Colonic mucosa (tissue), 4 donors: ENCODE measurements at places on chromosomes 6 and 20. TPM values are rescaled to one million over a fixed set of nuclear protein-coding genes. Genes with fewer than 3 reads are reported as not detected.
A peak's percentile ranks its signal among the peaks of the same experiment; 100 is the strongest.

GRCh38 chr20:6115221-6115895, 7.5 kb downstream of the FERMT1 start:
- H3K27ac ChIP-seq: no peak overlapping the region
- H3K4me1 ChIP-seq: no peaks in the 10 kb centered on the region
- H3K27me3 ChIP-seq: no peaks in the 10 kb centered on the region

GRCh38 chr20:53926428-53927028, 143.9 kb downstream of the BCAS1 start:
- peak; percentile 40 for DNase-seq
- H3K27ac ChIP-seq: peak overlapping the region; percentile 28
- no peaks in the 10 kb centered on the region for H3K36me3 ChIP-seq
- H3K4me3 ChIP-seq: no peak overlapping the region
- H3K4me1 ChIP-seq: no peaks in the 10 kb centered on the region
- H3K27me3 ChIP-seq: no peaks in the 10 kb centered on the region

DNA sequence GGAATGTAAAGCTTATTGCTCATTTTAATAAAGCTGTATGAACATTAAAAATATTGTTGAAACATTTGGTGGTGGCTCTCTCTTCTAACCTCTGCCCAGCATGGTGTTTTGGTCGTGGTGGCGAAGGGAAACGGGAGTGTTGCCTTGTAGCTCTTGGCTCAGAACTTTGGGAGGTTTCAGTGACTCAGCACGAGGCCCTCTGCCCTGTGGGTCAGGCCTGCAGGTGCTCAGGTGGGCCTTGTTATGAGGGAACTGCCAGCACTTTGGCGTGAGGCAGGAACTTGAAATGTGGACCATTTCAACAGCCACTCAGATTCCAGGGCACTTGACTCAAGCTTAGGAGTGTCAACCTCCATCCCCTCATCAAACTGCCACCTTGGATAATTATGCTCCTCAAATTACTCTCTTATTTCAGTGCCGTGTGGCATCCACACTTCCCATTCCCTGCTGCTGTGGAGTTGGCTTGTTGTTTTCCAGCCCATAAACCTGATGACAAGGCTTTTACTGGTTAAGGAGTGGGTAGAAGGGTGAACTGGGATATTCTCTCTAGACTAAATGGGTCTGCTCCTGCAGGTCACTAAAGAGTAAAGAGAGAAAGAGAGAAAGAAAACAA, 36.3 kb downstream of the PRDM1 start:
- no peak for DNase-seq
- no peaks in the 10 kb centered on the region for H3K36me3 ChIP-seq
- H3K4me3 ChIP-seq: no peak overlapping the region
- no peaks in the 10 kb centered on the region for H3K4me1 ChIP-seq
- no peaks in the 10 kb centered on the region for H3K27me3 ChIP-seq

GRCh38 chr6:26211963-26212362, 124.7 kb downstream of the HFE start:
- H3K27me3 ChIP-seq: no peaks in the 10 kb centered on the region
- no peaks in the 10 kb centered on the region for H3K36me3 ChIP-seq
- no peak overlapping the region for H3K4me3 ChIP-seq
- peaks cover 3% of the 10 kb centered on the region for H3K4me1 ChIP-seq
- no peak for DNase-seq

DNA sequence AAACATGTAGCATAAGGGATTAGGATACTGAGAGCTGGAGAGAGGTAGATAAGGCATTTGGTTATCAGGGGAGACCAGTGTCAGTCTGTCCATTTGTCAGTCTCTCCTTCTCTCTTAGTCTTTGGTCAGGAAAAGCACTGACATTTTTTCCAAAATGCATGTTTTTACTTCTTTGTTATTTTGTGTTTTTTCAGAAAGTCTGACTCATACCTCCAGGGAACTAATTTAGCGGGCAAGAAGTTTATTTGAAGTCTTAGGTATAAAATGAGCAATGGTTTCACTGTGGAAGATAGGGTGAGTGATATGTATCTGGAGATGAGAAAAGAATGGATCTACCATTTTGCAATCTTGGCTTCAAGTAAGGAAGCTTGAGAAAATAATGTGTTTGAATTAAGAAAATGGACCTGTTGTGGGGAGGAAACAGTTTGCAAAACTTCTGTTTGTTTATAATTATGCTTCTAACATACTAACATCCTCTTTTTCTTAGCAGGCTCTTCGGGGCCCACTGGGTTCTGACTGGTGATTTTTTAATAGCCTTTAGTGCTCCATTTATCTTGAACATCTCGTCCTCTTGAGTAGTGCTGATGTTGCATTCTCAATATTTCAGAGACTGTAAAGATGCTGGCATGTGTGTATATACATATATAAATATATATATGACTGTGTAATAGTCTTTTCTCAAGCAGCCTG, 66.9 kb upstream of the FABP7 start:
- no peaks in the 10 kb centered on the region for H3K27me3 ChIP-seq
- H3K4me1 ChIP-seq: no peaks in the 10 kb centered on the region
- DNase-seq: no peak
- H3K27ac ChIP-seq: no peak overlapping the region

TUBB1 gene
- total RNA-seq: not detected

- H3K36me3 ChIP-seq: no peaks in the 10 kb centered on the region
- H3K4me1 ChIP-seq: no peaks in the 10 kb centered on the region
- H3K4me3 ChIP-seq: no peak overlapping the region
Observed at GRCh38 chr20:36684747-36685146, 38.8 kb upstream of the SLA2 start.

DNA sequence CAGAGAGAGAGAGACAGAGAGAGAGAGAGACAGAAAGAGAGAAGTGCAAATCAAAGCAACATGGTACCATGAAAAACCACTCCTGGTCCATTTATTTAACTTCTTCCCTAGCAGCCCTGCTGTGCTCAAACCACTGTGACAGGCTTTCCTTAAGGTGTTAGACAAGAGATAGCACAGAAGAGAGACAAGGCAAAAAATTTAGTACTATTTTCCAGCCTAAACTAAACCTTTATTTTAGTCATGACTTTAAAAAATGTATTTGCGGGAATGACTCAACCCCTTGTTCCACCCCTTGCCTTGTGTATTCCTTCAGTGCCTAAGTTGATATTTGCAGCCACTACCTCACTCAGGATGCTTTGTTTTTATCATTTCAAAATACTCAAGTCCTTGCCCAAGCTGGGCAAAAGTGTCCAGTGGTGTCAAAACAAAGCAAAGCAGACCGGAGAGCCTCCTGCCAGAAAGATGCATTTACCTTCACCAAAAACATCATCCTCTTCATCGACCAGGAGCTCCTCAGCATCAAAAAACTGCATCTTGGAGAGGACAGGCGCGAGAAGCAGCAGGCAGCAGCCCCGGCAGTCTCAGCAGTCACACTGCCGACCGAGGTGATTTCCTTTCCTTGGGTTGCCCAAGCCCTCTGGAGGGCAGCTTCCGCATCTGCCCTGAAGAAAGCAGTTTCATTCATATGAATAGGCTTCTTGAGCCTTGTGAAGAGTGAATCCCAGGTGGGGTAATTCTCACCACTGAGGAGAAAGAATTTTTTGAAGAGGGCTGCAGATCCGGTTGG, at the start of gene RIPOR2:
TSS of gene RIPOR2 (minus strand) at position 595 of the 787 bp plus-strand sequence. CDS start at position 533, 62 bp downstream.
- H3K27ac ChIP-seq: peak within 1 kb of the TSS; percentile 29
- no peaks in the 10 kb centered on the region for H3K36me3 ChIP-seq
- H3K4me1 ChIP-seq: no peaks in the 10 kb centered on the region
- no peaks in the 10 kb centered on the region for H3K27me3 ChIP-seq
- DNase-seq: no peak
- peak within 1 kb of the TSS; percentile 8 for H3K4me3 ChIP-seq

DNA sequence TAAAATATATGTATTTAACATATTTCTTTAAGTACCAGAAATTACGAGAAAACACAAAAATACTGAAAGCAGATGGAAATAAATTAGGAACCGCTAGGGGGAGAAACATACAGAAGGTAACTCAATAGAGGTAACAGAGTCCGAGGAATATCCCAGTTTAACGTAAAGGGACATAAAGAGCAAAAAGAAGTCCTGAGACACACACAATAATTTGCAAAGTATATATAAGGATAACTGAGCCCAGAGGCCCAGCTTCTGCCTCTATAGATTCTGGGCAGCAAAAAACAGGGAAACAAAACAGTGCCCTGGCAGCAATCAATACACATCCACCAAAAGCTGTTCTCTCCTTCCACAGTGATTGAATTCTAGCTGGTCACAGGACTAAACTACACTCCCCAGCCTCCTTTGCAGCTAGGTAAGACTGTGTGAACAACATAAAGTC, 15.1 kb downstream of the TBC1D32 start:
- DNase-seq: no peak
- no peaks in the 10 kb centered on the region for H3K27me3 ChIP-seq
- no peaks in the 10 kb centered on the region for H3K4me1 ChIP-seq

DNA sequence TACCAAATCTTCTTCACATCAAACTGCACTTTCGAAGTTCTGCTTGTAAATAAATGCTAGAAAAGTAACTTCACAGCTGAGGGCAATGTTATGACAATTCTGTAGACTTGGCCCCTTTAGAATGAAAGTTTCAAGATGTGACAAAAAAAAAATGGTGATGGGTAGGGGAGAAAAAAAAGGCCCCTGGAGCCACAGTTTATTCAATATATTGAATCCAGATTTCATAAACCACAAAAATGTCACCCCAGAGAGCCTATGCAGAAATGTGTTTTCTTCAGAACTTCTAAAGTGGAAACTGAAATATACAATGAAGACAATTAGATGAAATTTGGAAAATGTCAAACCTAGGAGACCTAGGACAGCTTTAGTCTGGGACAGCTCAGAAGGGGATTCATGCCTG, 143.1 kb downstream of the EDN3 start:
- H3K36me3 ChIP-seq: no peaks in the 10 kb centered on the region
- no peak overlapping the region for H3K27ac ChIP-seq
- H3K27me3 ChIP-seq: no peaks in the 10 kb centered on the region
- no peak overlapping the region for H3K4me3 ChIP-seq

GSTA3 gene
- not detected for total RNA-seq

- H3K27me3 ChIP-seq: no peaks in the 10 kb centered on the region
- H3K4me3 ChIP-seq: no peak overlapping the region
- H3K27ac ChIP-seq: no peak overlapping the region
- H3K36me3 ChIP-seq: no peaks in the 10 kb centered on the region
Observed at GRCh38 chr6:145312481-145312880, 422.8 kb downstream of the EPM2A start.

TTLL9 gene
- not detected for total RNA-seq

KATNA1 gene
- 11.8 TPM for total RNA-seq

FAM209A gene
- not detected for total RNA-seq

ERVFRD-1 gene
- not detected for total RNA-seq

LSM2 gene
- 61.3 TPM for total RNA-seq

DNA sequence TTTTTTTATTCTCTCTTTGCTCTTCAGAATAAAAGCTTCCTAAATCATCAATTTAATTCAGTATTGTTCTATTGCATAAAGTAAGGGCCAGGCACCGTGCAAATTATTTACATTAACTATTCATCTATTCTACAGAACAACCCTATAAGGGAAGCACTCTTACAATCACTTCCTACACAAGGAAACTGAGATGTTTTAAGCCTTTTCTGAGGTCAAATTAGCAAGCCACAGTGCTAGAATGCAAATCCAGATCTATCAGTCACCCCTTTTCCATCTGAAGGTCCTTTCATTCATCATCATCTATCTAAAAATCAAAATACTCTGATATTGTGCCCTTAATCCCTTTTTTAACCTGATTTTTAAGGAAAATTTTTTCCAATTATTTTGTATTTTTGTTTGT, 31.2 kb downstream of the FRK start:
- H3K4me3 ChIP-seq: no peak overlapping the region
- DNase-seq: no peak
- H3K27ac ChIP-seq: no peak overlapping the region
- H3K36me3 ChIP-seq: no peaks in the 10 kb centered on the region
- H3K27me3 ChIP-seq: no peaks in the 10 kb centered on the region
- no peaks in the 10 kb centered on the region for H3K4me1 ChIP-seq

GRCh38 chr6:28742668-28743270, 181.0 kb downstream of the TRIM27 start:
- no peak overlapping the region for H3K27ac ChIP-seq
- H3K27me3 ChIP-seq: peaks cover 10% of the 10 kb centered on the region
- H3K4me1 ChIP-seq: no peaks in the 10 kb centered on the region
- H3K36me3 ChIP-seq: no peaks in the 10 kb centered on the region

TCF21 gene
- total RNA-seq: 5.1 TPM

GRCh38 chr20:32079655-32080109, 27.6 kb downstream of the HCK start:
- H3K4me1 ChIP-seq: no peaks in the 10 kb centered on the region
- no peaks in the 10 kb centered on the region for H3K27me3 ChIP-seq
- H3K36me3 ChIP-seq: no peaks in the 10 kb centered on the region
- no peak overlapping the region for H3K4me3 ChIP-seq
- DNase-seq: no peak

- H3K27ac ChIP-seq: no peak overlapping the region
- peak; percentile 28 for DNase-seq
- H3K27me3 ChIP-seq: no peaks in the 10 kb centered on the region
- H3K36me3 ChIP-seq: no peaks in the 10 kb centered on the region
Observed at GRCh38 chr6:130293800-130294199, 71.0 kb upstream of the SAMD3 start.

GRCh38 chr20:10177326-10177725, 41.3 kb upstream of the SNAP25 start:
- DNase-seq: no peak
- no peaks in the 10 kb centered on the region for H3K36me3 ChIP-seq
- no peaks in the 10 kb centered on the region for H3K27me3 ChIP-seq
- no peak overlapping the region for H3K4me3 ChIP-seq
- no peak overlapping the region for H3K27ac ChIP-seq

DNA sequence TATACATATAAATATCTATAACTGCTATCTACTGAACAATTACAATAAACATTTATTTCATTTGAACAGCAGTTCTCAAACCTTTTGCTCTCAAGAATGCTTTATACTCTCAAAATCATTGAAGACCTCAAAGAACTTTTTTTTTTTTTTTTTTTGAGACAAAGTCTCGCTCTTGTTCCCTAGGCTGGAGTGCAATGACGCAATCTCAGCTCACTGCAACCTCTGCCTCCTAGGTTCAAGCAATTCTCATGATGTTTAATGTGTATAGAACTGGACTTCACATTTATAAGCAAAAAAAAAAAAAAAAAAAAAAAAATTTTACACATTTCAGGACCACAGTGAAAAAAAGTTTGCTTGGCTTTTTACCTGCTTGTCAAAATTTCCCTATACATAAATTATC, 11.7 kb downstream of the UBE2V1 start:
- no peak overlapping the region for H3K4me3 ChIP-seq
- no peak for DNase-seq
- no peaks in the 10 kb centered on the region for H3K36me3 ChIP-seq
- no peaks in the 10 kb centered on the region for H3K4me1 ChIP-seq
- no peak overlapping the region for H3K27ac ChIP-seq

DNA sequence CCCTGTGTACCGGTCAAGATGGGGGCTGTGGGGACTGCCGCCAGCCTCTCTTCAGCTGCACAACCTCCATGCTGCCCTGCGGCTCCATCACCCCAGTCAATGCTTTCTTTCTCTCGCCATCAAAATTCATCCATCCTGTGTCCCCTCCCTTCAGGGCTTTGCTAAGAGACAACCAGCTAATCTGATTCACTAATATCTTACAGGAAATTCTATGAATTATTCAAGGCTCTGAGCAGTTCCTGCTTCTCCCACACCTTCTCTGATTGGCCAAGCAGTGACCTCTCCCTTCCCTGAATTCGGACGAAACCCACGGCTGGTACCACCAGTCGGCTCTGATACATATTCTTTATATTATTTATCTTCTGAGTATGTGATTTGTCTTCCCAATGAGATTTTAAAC, 13.8 kb downstream of the ITPR3 start:
- peaks cover 19% of the 10 kb centered on the region for H3K4me1 ChIP-seq
- H3K36me3 ChIP-seq: no peaks in the 10 kb centered on the region
- no peak for DNase-seq
- H3K4me3 ChIP-seq: no peak overlapping the region

PRSS16 gene
- 29.8 TPM for total RNA-seq

DEF6 gene
- total RNA-seq: 12.5 TPM
